ENCODE measurements at places on chromosomes 1 and 21.
A peak's percentile ranks its signal among the peaks of the same experiment; 100 is the strongest.

GRCh38 chr1:109819906-109820305 lies 56.2 kb upstream of the EPS8L3 start:
- no peak for DNase-seq

DNA sequence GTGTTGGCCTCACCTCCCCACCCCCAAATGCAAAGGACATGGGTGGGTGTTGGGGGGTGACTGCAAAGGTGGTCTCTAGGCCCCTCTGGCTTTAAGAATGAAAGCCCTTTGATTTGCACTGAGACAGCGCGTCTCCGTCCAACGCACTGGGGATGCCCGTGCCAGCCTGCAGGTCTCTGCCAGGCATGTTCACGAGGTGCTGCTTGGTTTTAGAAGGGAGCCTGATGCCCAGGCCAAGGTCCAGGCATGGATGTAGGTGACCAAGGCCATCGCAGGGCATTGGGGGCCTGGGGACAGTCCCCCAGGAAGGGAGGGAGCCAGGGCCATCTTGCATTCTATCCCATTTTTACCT lies 363.6 kb upstream of the VAMP3 start:
- no peak for DNase-seq

GRCh38 chr1:248824301-248824700 lies 1.4 kb downstream of the SH3BP5L start:
- DNase-seq = no peak

GRCh38 chr21:35243171-35243570 lies 194.1 kb upstream of the RUNX1 start:
- no peak for DNase-seq

DNA sequence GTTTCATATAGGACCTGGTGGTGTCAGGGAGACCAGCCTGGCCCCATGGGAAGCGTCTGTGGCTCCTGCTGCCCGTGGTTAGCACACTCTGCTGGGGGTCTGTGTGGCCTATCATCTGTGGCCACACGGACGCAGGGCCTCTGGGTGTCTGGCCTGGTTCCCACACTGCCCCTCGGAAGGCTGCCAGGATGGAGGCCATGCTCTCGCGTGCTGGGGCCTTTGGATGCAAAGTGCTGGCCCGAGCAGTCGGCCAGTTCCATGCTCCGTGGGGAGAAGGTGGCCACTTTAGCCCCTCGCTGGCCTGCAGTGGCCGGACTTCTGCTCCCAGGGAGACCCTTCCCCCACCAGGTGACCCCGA lies 20.8 kb upstream of the LRRC3 start:
- DNase-seq = no peak

GRCh38 chr1:219271818-219272535 lies 98.3 kb downstream of the LYPLAL1 start:
- DNase-seq = peak; percentile 7

DNA sequence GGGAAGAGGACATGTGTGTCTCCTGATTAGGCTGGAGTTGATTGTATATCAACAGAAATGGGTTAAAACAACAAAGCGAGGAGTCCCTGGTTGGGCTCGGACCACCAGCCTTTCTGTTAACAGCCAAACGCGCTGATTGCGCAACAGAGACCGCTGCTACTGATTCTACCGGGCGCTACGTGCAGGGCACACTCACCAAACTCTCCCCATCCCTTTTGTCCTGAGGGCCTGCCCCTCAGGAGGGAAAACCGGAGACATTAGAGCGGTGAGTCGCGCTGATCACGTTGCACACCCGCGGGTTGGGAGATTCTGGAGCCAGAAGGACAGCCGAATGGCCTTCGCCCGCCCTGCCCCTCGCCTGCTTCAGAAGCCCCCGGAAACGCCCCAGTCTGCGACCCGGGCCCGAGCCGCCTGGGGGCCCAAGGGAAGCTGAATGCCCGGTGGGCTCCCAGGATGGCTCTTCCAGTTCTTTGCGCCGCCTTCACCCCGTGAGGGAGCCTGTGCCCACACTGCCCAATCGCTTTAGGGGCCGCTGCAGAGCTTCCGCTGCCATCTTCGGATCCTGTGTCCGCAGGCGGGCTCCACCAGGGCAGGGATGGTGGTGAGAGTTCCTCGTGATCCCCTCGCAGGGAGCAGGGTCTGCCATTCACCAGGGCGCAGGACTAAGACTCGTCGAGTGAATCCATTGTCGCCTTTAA lies 165.4 kb upstream of the NBPF11 start:
- no peak for DNase-seq

DNA sequence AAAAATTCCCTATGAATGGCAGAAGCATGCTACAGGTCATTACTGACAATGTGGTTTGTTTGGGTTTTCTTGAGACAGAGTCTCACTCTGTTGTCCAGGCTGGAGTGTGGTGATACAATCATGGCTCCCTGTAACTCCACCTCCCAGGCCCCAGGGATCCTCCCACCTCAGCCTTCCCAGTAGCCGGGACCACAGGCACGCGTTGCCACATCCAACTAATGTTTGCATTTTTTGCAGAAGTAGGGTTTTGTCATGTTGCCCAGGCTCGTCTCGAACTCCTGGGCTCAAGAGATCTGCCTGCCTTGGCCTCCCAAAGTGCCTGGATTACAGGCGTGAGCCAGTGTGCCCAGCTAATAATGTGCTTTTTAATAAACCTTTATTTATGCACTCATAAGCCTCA lies 259.1 kb downstream of the NFIA start:
- no peak for DNase-seq

GRCh38 chr1:11157394-11157793 lies 31.8 kb upstream of the ANGPTL7 start:
- no peak for DNase-seq

GRCh38 chr1:159201642-159202041 lies 3.0 kb upstream of the ACKR1 start:
- DNase-seq = no peak

DNA sequence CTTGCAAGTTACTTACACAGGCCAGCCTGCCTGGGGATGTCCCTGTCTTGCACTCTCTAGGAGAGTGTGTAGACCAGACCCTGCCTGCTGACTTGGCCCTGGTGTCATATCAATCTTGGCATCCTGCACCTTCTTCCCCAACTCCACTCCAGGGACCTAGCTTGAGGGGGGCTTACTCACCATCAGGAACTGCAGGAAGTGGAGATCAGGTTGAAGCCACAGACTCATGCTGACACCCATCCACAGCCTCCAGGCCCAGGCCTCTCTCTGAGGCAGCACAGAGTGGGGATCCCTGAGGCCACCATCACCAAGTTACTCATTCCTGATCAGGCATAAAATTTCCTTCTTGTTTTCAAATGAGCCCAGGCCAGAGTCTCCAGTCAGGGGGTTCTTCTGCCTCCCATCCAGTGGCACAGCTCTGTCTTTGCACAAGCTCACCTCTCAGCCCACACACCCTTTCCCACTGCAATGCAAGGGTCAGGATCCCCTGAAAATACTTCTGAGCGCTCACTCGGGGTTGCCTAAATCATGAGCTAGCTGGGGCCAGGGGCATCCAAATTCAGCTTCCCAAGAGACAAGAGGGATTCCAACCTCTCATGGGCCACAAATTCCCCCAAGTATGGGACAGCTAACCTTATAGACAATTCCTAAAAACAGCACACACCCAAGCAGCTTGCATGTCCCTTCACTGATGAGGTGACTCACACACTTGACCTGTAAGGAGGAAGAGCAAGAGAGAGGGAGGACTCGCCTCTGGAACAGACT lies 33.5 kb downstream of the CSMD2 start:
- DNase-seq = peak; percentile 38
